Thoracic aorta (tissue), 2 donors: ENCODE measurements at places on chromosomes 2 and 18. TPM values are rescaled to one million over a fixed set of nuclear protein-coding genes. Genes with fewer than 3 reads are reported as not detected.

DNA sequence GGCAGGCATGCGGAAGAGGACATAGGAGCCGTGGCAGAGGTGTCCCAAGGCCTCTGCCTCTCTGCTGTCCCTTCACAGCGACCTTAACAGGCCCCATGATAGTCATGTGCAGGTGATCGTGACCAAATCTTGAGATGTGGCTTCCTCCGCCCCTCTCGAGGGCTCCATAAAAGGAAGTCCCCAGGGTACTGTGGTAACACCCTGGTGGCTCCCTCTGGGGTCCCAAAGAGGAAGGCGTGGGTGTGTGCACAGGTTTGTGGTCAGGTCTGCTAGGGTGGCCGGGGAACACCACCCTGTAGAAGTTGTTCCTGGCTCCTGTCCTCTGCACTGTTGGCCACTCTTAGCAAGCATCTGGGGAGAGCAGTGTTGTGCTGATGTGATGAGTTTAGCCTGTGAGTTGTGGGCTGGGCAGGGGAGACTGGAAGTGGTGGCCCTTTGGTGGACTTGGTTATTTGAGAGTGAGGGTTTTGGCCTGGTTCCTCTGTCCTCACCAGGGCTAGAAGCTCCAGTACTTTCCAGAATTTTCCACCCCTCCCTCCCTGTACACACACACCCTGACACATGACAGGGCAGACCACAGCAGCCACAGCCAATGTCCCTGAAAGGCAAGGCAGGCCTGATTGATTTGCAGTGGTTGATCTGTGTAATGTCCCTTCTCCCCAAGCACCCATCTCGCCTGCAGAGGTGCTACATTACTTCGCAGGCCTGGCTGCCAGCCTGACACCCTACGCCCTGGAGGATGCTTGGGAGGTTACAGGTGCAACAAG is 68.9 kb upstream of the BOD1L2 start:
- DNase-seq = no peak

GRCh38 chr18:58382446-58382845 is 246.4 kb downstream of the ALPK2 start:
- no peak for DNase-seq

Gene FAM228B
- 114 TPM for total RNA-seq

DNA sequence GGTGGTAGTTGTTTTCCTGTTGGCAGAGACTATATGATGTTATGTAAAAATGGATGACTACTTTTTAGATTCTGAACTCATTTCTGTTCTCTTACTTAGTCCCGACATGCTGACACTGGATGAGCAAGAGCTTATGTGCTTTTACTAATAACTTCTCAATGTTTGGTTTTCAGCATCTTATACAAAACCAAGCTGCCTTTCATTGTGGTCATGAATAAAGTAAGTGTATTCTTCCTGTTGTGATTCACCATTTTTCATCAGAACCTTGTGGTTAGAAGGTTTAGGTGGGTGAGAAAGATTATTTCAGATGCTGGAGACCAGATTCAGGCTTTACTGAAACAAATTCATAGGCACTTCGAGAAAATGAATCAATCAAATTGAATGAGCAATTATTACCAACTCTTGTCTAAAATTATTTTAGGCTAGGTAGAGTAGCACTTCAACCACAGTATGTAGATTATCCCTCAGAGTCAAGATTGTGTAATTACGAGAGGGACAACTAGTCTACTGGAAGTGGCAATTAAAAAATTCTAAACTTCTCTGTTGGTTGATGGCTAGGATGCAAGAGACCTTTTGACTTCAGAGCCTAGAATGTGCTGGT is 9.3 kb downstream of the GPN1 start:
- no peak for DNase-seq

GRCh38 chr2:62787386-62787785 is 81.9 kb downstream of the EHBP1 start:
- no peak for DNase-seq

GRCh38 chr2:217061916-217062505 is 202.1 kb upstream of the TNP1 start:
- DNase-seq = no peak

Gene PXDN
- 97.5 TPM for total RNA-seq

Gene HOXD3
- total RNA-seq = 3.9 TPM

Gene LBX2
- total RNA-seq = 0.71 TPM

- DNase-seq = no peak
These were observed 126.0 kb downstream of the PIGN start for GRCh38 chr18:62060820-62061219.

Gene C18orf54
- 1.1 TPM for total RNA-seq

Gene DAW1
- total RNA-seq = 1.1 TPM

DNA sequence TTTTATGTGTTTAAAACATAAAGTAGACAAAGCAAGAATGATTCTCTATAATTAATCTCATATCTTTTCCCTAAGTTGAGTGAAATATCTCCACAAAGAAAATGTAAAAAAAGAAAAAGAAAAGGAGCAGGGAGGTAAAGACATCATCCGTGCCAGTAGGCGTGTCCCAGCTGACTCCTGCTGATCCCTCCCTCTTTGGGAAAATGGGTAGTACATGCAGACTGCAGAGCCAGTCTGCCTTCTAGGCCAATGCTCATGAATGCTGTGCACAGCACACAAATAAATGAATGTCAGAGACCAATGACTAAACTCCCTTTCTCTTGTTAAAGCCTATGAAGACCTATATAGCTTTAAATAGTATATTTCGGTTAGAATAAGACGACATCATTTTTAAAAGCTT is 64.7 kb downstream of the RAPH1 start:
- no peak for DNase-seq

Gene DNAH6
- total RNA-seq = not detected
